ENCODE measurements at places on chromosomes 2 and 18.

- no peak for DNase-seq
Measured at GRCh38 chr2:56127463-56128152, 56.2 kb upstream of the CCDC85A start.

- no peak for DNase-seq
Measured at GRCh38 chr2:183267148-183267827, 143.0 kb downstream of the NUP35 start.

DNA sequence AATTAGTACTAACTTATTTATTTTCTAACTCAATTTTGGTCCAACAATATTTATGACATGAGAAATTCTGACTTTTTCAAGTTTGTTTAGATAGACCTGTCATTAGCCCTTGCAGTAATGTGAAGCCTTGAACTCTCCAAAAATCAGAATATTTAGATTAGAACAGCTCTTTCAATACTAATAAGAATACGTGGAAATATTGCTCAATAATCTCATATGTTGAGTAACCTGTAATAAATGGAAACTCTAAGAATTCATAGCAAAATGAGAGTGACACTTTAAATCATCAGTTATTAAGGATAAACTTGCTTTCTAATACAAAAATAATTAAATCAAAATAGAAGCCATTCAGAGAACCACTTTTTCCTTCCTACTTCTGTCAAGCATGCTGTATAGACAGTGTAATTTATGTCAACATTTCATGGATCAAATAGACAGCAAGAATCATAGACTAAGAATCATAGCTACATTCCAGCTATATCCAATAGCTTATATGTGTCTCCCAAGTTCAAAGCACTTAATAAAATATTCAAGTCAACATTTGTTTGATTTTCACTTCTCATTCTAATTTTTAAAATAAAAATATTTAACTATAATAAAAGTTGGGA, 710.3 kb upstream of the SOX11 start:
- DNase-seq = no peak

- no peak for DNase-seq
Measured at GRCh38 chr2:174546519-174547506, 50.8 kb downstream of the WIPF1 start.

DNA sequence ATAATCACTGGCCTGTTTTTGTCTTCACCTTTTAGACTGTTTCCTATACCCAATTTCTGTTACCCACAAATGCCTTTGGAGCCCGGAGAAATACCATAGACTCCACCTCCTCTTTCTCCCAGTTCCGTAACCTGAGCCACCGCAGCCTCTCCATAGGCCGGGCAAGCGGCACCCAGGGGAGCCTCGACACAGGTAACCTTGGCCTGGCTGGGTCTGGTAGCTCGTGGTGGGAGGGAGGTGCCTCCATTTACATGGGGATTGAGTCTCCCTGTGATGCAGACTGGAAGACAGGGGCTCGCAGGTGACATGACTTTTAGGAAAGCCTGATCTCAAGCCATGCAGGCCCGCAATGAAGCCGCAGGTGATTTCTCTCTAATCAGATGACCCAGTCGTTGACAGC, 100.6 kb downstream of the CABLES1 start:
- DNase-seq = no peak

DNA sequence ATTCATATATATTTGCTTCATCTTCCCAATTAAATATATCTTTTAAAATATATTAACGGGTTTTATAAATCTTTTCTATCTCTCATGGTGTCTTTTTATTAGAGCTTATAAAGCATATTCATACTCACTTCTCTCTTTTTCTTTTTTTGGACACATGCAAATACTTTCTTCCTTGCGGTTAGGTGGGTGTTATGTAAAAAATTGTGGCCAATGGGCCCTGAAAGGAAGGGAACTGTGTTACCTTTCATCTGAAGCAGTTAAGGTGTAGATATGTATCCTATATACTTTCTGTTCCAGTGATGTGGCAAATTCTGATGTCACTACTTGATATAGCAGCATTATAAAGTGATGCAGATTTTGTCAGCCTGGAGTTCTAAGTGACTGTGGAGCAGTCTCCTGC, 714.5 kb downstream of the PLCL1 start:
- no peak for DNase-seq

- DNase-seq = no peak
Measured at GRCh38 chr2:170087413-170087793, 90.5 kb upstream of the MYO3B start.

- no peak for DNase-seq
Measured at GRCh38 chr2:156517419-156517818, 81.2 kb downstream of the GPD2 start.

DNA sequence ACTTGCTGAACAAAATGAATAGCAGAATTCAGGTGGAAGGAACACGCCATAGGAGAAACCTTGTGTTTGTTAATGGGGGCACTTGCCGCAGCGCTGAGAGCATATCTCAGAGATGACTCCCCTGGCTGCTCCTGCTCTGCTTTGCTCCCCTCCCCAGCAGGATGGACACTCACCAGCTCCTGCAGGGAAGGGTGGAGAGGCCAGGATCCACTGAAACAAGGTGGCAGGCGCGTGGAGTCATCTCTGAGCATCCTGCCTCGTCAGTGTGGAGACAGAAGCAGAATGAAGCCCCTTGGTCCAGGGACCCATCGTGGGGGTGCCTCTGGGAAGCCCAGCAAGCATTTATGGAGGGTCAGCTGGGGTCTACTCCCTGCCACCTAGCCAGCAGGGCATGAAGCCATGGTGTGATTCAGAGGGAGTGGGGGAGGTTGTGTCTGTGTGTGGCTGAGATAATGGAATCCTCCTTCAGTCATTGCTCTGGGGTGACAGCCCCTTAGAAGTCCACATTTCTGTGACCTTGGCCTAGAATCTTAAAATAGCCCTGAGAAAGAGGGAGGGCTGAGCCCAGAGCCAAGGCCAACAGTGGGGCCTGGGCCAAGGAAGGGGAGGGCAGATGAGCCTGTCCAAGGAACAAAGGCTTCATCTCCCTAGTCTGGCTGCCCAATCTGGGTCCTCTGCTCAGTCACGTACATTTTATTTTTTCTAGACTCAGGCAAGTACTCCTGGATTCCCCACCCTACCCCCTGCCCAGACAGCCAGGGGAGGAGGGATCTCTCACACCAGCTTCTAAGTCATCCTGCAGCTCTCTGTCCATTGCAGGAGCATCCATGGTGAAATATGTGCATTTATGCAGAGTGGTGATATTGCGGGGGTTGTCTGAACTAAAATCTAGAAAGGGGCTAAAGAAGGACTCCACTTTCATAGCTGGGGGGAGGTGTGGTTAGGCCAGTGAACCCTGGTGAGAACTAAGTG, 215.4 kb downstream of the ZBTB7C start:
- no peak for DNase-seq

DNA sequence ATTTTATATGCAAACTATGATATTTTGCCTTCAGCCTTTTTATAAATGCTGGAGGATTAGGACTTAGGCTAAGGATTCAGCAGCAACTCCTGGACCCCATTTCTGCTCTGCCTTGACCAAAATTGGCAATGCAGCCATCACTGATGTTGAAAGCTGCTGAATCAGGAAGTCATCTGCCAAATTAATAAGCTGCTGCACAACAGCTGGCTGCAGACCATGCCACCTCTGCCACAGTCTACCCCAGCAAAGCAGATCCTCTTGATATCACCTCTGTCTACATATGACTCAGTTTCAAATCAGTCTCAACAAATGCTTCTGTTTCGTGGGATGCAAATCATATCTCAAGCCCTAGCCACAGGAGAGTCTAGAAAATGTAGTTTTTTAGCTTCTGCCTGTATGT, 7.1 kb upstream of the SOS1 start:
- DNase-seq = no peak

DNA sequence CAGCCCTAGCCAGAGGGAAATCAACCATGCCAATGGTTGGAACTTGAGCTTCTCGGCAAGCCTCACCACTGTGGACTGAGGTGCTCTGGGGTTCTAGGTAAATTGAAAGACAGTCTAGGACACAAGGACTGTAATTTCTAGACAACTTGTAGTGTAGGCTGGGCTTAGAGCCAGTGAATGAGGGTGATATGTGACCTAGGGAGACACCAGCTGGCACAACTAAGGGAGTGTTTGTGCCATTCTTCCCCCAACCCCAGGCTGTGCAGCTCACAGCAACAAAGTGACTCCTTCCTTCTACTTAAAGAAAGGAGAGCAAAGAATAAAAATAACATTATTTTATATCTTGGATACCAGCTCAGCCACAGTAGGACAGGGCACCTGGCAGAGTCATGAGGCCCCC, 1690.7 kb upstream of the TMEFF2 start:
- no peak for DNase-seq
